Inflammatory macrophage treated with lipopolysaccharide for 4 hours (primary cell): ENCODE measurements at places on chromosomes 1 and 21.

DNA sequence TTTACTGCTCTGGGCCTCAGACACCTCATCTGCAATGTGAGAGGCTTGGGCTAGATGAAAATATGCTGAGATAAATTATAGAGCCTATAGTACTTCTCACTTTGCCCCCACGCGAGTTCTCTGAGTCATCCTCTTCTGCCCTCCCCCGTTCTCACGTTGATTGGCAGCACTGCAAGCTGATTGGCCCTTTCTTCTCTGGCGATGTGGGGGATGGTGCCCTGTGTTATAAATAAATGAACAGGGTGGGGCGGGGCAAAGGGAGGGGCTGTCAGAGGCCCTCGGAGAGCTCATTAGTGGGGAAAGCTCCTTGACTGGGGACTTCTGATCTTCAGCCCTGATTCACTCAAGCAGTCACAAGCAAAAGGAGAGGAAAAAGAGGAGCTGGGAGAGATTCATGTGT lies 64.3 kb upstream of the ZC3H12A start:
- peak; percentile 5 for DNase-seq

DNA sequence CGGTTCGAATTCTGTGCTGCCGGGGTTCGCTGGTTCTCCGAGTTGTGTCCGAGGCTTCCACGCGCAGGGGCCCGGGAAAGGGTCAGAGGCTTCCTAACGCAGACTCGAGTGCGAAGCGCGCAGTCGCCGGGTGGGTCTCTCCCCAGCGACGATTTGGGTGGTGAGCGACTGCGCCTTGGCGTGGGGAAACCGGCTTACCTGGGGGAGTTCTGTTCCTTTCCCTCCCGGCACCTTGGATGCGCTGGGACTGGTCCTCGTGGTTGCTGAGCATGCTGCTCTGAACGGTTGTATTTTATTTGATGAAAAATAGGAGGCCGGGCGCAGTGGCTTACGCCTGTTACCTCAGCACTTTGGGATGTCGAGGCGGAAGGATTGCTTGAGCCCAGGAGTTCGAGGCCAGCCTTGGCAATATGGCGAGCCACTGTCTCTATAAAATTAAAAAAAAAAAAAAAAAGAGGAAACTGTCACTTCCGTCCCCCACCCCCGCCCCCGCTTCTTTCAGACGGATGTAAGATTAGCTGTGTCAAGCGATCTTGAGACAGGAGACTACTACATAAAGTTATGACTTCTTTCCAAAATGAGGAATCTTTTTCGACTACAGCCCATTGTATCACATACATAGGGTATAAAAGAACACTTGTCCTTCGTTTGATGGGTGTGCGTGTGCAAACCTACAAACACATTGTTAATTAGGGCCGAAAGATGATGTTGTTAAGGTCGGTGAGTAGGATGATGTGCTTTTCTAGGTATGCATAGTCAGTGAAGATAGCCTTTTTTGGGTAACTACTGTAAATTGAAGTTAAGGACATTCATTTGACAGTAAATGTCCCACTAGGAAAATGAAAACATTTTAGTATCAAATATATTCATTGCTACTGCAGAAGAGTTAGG lies at the start of gene CCDC18:
CCDC18 (plus strand) TSS at position 2 of the 891 bp plus-strand sequence. CDS start 2,638 bp downstream, outside the sequence.
- peak; percentile 80 for DNase-seq

DNA sequence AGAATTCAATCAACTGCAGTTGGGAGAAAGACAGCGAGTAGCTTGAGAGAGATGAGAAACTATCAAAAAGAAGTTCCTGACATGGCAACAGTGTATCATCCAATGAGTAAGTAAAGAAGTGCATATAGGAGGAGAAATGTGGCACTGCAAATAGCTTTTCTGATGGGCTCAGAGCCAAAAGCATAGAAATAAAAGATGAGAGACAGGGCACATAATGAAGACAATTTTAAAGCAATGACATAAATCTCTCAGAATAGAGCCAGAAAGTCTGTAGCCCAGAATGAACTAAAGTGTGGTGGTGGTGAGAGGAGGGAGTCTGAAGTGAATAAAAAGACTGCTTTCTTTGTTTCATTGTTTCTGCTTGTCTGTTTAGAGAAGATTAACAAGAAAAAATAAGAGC lies 34.3 kb downstream of the TNFSF18 start:
- no peak for DNase-seq

- no peak for DNase-seq
These were observed 924.0 kb downstream of the LTN1 start for GRCh38 chr21:28068455-28069358.

- no peak for DNase-seq
These were observed 35.8 kb upstream of the TRIM67 start for GRCh38 chr1:231125972-231126580.

DNA sequence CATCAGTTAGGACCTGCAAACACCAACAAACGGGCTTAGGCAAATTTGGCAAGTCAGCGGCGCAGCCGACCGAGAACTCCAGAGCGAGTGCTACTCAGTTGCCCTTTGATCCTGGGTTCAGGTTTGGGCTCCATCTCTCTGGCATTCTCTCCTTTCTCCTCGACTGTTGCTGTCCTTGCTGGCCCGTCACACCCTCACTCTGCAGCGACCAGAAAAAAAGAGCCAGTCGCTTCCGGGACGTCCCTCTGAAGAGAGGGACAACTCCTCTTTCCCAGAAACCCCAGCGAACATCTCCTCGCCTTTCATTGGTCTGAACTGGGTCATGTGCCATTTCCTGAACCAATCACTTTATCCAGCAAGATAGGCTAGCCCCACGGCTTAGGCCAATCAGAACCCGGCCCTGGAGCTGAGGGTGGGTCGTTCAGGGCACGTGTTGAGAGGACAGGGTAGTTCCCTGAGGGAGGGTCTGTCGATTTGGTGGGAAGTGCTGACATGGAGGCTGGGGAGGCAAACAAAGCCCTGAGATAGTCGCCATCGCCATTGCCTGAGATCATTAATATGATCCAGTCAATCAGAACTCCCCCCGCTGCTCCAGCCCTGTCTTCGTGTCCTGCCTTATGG lies 113.7 kb downstream of the PTPRU start:
- DNase-seq = no peak

DNA sequence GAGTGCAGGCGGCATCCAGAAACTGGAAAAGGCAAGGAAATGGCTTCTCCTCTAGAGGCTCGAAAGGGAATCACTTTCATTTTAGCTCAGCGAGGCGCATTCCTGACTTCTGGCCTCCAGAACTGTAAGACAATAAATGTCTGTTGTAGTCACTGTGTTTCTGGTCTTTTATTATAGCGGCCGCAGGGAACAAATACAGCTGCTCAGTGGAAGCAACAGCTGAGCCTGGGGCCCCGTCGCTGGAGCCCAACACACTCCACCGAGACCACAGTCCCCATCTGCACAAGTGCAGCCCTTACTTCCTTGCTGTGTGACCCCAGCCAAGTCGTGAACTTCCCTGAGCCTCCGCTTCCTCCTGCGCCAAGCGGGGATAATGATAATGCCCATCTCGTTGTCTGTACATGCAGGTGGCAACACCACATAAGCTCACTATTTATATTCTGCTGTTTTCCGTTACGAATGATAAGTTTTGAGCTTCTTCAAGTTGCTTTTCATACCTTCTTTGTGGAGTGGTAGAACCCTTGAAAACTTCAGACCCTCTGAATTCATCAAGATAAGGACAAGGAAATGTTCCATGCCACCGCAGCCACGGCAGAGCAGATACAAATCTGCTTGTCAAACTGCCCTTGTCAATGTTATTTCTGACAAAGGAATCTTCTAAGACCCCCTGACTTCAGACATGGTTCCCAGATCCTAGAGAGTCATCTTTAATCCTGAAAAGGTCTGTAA lies 3.2 kb upstream of the LAPTM5 start:
- no peak for DNase-seq

DNA sequence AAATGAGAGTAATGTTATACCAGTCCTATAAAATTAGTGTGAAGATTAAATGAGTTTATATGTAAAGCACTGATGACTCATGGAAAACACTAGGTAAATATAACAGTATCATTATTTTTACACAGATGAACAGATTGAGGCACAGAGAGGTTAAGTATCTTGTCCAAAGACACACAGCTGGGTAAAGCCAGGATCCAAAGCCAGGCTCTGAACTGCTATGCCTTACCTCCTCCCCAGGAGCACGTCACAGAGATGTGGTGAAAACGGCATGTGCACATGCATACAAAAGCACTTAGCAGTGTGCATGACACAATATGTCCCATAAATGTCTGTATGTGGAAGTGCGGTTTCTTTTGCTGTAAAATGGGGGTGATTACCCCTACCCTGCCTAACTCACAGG lies 56.9 kb downstream of the MAN1C1 start:
- no peak for DNase-seq

DNA sequence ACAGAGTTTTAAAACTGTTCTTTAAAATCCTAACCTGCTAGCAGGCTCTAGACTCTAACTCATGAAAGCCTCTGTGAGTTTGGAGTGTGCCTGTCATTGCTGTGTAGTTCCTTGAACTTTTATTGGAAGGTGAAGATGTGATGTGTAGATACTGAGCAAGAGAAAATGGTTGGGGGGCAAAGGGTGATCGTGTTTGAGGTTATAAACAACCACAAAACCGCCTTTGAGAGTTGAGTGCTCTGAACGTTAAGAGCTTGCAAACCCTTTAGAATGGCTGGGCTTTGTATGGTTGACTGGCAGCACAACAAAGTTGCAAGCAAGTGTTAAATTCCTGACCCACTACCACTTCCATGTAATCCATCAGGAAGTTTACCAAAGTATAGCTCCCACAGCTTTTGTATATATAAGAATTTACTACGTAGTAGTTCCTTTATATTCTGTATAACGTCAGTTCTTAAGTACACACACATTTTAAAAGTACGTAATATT lies 19.6 kb downstream of the BACE2 start:
- no peak for DNase-seq

- DNase-seq = no peak
These were observed 82.1 kb downstream of the NENF start for GRCh38 chr1:212514782-212515181.

DNA sequence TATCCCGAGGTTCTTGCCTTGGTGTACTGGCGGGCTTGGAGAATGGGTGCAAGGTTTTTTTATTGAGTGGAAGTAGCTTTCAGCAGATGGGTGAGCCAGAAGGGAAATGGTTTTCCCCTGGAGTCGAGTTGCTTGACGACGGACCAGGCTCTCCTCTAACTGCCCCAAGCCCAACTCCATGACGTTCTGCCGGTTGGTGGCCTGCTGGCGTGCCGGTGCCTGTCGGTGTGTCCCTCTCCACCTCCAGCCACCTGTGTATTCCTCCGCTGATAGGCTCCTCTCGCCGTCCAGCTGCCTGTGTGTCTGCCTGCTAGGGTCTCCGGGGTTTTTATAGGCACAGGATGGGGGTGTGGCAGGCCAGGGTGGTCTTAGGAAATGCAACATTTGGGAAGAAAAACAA lies 34.3 kb upstream of the PTGFRN start:
- DNase-seq = no peak

DNA sequence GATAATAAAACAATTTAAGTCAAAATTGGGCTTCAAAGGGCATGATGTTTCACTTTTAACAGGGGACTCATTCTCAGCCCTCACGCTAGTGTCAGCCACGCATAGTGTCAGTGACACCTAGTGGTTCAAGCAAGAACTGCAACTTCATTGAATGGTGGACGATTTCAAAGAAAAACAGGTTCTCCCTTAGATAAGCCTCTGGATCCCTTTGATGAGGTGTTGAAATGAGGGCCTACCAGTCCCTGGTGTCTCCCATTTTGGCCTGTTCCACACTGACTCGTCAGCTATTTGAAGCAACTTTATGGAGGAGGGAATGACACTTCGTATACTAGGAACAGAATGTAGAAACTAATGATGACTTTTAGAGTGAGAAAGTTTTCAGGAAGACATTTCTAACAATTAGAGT lies 56.2 kb downstream of the FCRL5 start:
- peak; percentile 48 for DNase-seq

DNA sequence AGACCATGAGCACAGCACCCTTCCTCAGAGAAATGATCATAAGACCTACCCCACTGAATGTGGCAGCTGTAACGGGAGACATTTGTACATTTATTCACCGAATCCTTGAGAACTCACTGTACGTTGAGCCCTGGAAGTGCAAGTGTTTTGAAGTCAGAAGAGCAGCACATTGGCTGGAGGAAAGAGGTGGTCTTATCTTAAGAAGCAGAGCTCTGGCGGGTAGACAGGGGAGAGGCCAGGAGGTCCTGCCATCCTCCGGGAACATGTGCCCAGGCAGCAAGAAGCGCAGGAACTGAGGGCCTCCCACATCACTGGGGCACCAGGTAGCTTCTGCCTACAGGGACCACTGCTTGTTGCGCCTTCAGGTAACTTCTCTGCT lies 169.2 kb upstream of the IRF2BP2 start:
- DNase-seq = no peak

GRCh38 chr21:25925936-25926335 lies 191.2 kb downstream of the GABPA start:
- no peak for DNase-seq

GRCh38 chr1:43975249-43975961 lies 645 bp downstream of the ATP6V0B start:
- DNase-seq = peak; percentile 88

- DNase-seq = no peak
These were observed 31.9 kb downstream of the NSL1 start for GRCh38 chr1:212759683-212760082.

DNA sequence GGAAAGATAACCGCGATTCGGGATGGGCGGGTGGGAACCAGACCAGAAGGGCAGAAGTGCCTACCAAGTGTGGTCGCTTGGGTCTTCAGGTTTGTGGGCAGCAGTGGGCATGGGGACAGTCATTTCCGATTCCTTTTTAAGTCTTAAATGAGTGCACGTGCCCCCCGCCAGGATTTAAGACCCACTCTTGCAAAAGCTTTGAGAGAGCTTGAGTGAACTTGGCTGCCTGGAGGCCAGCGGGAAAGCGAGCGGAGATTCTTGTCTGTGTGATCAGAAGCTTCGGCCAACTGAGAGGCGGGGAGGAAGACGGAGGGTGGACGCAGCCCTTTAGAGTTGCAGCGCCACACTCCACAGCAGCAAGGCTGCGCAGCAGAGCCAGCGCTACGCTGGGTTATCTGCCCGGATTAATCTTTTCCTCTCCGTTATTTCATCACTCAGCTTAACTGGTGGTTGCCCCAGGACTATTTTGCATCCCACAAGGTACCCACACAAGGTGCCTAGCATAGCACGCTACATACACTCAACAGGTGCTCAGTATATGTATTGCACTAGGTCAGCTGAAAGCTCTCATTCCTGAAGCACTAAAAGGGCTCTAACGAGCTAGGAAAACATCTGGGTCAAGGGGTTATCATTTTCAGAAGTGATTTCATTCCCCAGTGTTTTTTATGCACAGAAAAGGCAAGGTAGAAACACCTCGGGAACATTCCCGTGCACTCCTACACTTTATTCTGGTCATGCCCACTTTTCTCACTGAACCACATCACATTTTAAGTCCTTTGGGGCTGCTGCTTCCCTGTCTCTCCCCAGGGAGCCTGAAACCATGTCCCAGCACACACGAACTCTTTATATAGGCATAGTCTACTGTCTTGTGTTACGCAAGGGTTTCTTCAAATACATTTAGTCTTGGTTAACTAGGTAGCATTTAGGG lies 1.5 kb upstream of the BATF3 start:
- peak; percentile 54 for DNase-seq

GRCh38 chr1:43934101-43934985 lies 742 bp downstream of the ARTN start:
- peak; percentile 64 for DNase-seq

DNA sequence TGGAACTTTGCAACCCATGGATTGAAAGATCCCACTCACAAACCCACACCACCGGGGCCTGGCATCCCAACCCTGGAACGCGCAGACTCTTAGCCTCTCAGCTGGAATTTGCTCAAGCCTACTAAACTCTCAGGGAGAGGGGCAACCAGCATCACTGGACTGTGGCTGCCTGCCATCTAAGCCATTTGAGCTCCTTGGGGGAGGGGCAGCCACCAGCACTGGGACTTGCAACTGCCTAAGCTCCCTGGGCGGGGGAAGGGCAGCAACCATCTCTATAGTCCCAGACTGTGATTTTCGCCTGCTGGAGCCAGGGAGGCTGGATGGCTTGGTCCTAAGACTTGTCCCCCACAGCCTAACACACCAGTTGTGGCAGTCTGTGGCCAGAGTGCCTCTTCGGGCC lies 122.3 kb downstream of the SNX7 start:
- DNase-seq = no peak
